HEK293T (cell line): ENCODE measurements at places on chromosomes 5 and 9.

GRCh38 chr9:130623466-130623865, 40.9 kb upstream of the PRDM12 start:
- no peak for DNase-seq

- no peak for DNase-seq
Observed at GRCh38 chr5:90824436-90824835, 265.8 kb downstream of the ADGRV1 start.

- DNase-seq, result no peak
Observed at GRCh38 chr5:143437666-143438273, 34.3 kb upstream of the NR3C1 start.

DNA sequence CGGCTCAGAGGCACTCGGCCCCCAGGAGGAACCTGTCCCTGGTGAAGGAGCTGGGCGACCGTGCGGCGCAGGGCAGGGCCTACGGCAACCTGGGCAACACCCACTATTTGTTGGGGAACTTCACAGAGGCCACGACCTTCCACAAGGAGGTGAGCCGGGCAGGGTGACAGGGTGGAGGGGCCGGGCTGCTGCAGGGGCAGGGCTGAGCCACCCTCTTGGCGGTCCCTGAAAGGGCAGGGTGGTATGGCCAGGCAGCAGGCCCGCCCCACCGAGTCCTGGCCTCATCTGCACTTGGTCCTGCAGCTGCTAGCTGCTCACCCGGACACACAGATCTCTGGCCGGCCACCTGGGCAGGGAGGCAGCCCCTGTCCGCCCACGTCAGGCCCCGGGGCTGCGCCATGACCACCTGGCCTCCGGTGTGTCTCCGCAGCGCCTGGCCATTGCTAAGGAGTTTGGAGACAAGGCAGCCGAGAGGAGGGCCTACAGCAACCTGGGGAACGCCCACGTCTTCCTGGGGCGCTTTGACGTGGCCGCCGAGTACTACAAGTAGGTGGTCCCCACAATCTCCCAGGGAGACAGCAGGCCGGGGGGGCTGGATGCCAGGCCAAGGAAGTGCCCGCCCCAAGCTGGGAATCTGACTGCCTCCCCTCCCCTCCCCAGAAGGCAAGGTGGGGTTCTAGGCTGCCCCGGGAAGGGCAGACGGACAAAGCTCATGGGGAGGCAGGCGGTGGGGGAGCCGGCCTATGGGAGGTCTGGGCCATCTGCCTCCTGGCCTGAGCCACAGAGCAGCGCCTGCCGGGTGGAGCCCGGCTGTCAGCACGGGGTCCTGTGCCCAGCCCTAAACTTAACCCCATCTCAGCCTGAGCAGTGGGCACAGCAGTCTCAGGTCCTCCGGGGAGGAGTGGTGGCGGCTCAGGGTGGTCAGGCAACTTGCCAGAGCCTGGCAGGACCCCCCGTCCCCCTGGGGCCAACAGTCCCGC, 10.4 kb downstream of the GPSM1 start:
- no peak for DNase-seq

DNA sequence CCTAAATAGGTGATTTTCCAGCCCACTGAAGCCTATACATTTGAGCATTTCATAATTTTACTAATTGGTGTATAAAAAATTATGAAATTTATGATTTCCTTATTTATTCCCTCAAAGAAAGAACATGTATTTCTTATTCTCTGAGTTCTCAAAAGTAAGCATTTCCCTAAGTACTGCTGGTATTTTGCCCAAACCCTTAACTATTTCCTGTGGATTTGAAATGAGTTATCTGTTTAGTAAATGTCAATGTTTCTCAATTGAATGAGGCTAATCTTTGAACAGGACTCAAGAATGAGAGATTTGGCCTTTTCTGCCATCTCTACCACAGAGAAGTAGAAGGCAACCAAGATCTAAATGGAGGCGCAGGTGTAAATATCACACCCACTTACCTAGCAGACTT, 751.7 kb downstream of the TLE1 start:
- no peak for DNase-seq

- no peak for DNase-seq
Observed at GRCh38 chr9:127896395-127897192, 2.8 kb downstream of the ST6GALNAC6 start.

DNA sequence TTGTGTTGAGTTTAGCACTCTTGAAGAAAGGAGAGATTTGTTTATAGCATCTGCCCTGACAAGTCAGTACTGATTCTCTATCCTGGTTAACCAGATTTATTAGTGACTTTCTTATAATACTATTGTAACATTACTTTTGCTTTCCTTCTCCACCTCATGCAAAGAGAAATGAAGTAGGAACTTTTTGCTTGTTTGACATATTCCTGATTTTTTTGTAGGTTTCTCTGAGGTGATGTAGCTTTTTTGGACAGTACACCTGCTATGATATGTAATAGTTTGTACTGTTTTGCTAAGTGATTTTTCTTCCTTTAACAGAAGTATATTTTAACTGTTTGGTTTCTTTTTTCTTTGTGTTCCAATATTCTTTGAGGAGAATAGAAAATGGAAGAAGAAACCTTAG, 117.7 kb downstream of the ZCCHC7 start:
- no peak for DNase-seq

GRCh38 chr5:41763081-41763480, 107.1 kb downstream of the OXCT1 start:
- no peak for DNase-seq
